ENCODE measurements at places on chromosomes 5 and 9.
A peak's percentile ranks its signal among the peaks of the same experiment; 100 is the strongest.

DNA sequence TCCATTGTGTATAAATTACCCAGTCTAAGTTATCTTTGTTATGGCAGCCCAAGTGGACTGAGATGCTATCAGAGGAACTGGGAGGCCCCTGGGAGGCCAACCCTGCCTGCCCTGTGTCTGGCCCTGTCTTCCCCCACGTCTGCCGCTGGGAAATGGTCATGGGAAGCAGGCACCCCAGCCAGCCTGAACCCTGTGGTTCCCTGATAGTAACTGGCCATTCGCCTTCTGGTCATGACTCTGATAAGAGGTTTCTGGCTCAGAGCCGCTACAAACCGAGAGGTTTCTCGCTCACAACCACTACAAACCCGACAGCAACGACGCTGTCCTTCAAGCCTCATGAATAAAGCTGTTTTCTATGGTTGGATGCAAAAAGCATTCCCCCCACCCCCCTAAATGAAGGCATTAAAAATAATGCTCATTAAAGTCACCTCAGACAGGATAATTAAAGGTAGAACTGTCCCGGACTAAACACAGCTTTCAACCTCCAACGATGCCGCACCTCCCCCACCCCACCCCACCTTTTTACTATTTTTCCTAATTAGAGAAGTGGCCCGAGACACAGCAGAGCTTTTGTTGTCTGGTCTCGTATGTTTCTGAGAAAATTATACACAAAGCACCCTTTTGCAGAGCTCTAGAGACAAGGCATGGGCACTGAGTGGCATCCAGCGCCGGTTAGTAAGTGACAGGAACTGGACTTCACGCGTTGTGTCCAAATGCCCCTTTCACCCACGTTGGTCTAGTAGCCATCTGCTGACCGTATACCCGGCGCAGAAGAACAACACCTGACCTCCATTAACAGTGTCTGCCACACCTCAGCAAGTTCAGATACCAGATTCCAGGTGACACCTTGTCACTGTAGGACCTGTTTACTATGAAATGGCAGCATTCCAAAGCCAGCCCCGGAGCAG lies 140.8 kb downstream of the COL23A1 start:
- peak; percentile 41 for DNase-seq

DNA sequence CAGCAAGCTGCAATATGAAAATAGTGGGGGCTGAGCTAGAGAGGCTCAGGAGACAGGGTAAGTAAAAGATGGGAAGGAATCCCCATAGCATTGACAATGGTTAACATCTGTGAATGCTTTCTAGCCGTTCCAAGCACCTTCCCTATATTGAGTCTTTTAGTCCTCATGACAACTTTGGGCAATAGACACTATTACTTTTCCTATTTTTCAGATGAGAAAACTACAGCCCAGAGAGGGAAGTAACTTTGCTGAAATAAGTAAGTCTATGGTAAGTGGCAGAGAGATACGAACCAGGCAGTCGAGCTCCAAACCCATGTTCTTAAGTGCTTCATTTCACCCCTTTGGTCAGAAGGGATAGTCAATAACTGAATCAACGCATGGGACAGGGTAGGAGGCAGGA lies 94.5 kb downstream of the COL23A1 start:
- DNase-seq = no peak

DNA sequence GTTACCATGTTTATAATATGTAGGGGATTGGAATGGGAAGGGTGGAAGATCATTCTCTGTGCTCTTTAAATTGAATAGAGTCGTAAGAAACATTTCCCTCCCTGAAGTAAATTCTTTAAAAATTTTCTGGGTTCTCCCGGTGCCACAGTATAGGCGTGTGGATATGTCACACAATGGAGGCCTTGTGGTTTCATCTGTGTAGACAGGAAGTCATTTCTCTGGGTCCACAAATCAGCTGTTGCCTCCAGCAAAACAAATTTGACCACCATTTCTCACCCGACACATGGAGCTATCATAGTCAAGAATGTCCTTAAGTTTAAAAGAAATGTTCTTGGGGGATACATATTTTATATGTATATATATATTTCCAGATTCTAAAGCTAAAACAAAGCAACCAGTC lies 17.4 kb downstream of the CEP78 start:
- no peak for DNase-seq

DNA sequence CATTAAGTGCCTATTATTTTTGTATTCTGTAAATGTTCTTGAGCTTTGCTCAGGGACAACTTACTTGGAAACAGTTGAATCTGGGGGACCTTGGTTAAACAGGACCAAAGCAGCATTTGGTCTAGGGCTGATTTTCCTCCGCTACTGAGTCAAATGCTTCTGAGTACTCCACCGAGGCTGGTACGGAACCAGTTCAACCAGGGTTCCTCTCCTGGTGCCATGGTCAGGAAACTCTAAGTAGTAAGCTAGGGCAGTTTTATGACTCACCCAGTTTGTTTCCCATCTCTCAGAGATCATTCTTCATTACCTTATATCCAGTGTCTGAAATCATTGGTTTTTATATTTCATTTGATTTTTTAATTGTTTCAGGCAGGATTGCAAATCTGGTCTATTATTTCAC lies 111.9 kb upstream of the TNFAIP8 start:
- no peak for DNase-seq

- no peak for DNase-seq
Measured at GRCh38 chr5:153895266-153895665, 143.4 kb downstream of the FAM114A2 start.

DNA sequence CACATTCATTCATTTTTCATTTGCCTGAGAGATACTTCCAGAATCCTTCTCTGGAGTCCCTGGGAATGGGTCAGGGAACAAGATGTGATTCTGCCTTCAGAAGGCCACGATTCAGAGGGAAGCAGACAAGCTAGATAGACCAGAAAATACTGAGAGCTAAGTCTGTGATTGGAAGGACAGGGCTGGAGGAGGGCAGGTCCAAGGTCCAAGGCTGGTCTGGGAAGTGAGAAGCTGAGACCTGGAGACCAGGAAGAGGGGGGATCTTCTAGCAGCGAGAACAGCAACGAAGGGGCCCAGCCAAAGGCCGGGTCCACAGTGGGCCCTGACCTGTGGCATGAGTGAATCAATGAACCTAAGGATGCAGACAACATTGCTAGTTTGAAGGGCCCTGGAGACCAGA lies 4.1 kb upstream of the IER5L start:
- DNase-seq = no peak

DNA sequence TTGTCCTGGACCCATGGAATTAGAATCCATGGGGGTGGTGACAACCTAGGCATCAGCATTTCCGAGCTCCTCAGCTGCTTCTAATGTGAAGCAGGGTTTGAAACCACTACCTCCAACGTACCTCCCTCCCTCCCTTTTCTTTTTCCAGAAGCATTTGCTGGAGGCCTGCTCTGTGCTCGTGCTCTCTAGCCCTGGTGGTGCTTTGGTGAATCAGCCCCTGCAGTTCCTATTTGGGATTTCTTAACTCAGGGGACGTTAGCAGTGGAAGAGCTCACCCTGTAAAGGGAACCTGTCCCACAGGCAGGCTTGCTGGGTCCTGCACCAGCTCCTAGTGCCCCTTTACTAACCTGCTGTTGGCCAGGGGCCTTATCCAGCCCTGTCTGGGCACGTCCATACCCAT lies 55.0 kb downstream of the NSG2 start:
- DNase-seq = no peak

- peak; percentile 32 for DNase-seq
Measured at GRCh38 chr9:39588500-39589137, 233.2 kb downstream of the SPATA31A1 start.

DNA sequence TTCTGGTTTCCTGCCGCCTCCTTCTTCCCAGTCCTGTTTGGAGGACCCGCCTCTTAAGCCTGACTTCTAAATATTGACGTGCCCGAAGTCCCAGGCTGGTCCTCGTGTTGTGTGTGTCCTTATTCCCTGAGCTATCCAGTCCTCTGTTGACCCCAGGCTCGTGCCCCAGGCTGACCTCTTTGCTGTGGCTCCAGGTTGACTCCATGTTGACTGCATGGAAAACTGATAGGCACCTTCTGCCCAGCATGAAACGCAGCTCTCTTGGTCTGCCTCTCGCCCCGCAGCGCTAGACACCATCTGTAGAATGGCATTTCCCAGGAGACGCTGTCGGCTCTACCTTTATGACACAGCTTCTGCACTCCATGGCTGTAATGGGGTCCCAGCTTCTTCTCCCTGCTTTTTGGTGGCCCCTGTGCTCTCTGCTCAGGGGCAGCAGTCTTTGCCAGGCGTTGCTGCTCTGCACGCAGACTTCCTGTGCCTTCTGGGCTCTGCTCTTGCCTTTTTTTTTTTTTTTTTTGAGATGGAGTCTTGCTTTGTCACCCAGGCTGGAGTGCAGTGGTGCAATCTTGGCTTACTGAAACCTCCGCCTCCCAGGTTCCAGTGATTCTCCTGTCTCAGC lies 28.4 kb downstream of the EHMT1 start:
- no peak for DNase-seq

- DNase-seq = no peak
Measured at GRCh38 chr9:15305470-15305869, 1.5 kb downstream of the TTC39B start.

- DNase-seq = no peak
Measured at GRCh38 chr9:131013771-131014676, 5.0 kb downstream of the LAMC3 start.

DNA sequence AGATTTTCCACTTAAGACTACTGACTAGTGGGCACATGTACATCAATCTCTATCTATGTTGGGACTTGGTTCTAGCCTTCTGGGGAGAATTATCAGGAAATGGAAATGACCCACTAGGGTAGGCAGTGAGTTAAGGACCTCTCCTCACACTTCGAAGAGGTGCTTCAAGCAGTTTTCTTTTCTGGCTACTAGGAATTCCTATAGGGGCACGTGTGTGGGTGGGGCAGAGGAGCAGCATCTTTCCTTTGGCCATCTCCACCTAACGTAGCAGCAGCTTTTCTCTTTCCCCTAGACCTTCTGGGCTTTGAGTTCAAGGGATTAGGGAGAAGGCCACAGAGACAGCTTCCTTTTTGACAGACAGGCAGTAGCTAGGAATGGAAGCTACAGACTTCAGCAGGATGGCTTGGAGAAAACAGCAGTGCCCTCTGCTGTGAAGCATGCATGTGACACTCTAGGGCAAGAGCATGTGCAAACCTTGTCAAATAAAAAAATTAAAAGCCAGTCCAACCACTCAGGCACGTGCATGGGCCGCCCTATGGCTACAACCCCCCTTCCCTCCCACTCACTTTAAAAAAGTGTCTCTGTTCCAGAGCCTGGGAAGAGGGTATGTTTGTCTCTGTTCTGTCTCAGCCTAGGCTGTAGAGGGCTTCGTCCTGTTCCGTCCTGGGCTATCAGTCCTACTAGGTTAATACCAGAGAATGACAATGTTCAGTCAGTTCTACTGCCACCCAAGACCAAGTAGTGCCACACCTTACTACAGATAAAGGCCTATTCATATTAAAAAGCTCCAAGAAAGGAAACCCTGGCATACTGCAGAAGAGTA lies 8.7 kb upstream of the GFRA3 start:
- peak; percentile 83 for DNase-seq

GRCh38 chr5:155485386-155485785 lies 471.8 kb downstream of the KIF4B start:
- no peak for DNase-seq

- peak; percentile 30 for DNase-seq
Measured at GRCh38 chr9:137028263-137029057, 423 bp upstream of the ABCA2 start.

GRCh38 chr9:121038362-121038761 lies 11.7 kb downstream of the C5 start:
- DNase-seq = no peak

- no peak for DNase-seq
Measured at GRCh38 chr5:92470770-92471169, 1087.7 kb upstream of the ARRDC3 start.

DNA sequence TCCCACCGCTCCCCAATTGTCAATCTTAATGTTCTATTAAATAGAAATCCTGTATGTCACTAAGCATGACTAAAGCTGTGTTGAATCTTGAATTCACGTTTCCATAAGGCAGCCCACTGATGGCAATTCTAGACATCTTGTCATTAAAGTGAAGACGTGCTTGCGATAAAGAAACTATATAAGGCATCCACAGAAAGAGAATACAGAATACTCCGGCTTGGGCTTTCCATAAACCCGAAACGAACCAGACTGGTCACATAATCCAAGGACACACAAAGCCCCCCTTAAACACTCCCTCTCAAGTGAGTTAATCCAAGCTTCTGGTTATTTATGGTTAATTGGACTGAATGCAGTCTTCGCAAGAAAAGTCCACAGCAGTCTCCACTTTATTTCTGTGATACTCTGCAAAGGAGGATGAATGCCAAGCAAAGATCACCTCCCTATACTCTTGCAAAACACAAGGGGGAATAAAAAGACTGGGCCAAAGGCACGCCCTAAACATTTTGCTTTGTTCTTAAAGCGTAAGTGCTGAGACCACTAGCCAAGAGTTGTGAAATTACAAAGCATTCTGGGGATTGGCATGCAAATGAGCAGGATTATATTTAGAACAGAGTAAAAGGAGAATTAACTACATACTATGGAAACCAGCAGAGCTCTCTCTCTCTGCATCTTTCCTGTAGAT lies 54.7 kb downstream of the DPYSL3 start:
- peak; percentile 97 for DNase-seq

DNA sequence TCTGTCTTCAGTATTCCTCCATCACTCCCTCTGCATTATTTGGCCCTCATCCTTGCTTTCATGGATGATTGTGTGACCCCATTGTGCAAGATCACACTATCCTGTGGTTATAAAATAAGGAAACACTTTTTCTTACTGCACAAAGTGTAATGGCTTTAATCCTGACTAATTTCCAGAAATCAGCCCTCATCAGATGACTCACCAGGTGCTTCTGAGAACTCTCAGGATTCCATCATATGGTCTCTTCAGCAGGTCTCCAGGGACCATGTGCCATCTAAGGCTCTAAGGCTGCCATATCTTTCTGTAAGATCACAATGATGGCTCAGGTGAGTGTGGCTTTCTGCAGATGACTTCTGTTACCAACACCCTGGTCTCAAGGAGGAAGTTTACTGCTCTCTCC lies 27.3 kb upstream of the FER start:
- no peak for DNase-seq

- DNase-seq = no peak
Measured at GRCh38 chr9:123322273-123323195, 33.5 kb upstream of the CRB2 start.

DNA sequence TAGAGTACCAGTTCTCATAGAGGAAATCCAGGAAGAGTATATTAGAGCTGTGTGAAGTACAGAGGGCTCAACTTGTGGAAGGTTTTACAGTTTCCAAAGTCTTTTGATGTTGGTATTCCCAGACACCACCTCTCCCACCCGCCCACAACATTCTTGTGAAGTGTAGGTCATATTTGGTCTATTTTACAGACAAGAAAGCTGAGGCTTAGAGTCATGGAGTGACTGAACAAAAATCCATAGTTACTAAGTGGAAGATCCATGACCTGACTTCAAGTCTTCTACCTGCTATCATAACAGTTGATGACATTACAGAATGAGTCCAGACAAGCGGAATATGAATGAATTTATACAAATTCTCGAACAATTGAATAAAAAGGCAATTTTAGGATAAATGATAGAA lies 187.1 kb upstream of the RPS23 start:
- no peak for DNase-seq

DNA sequence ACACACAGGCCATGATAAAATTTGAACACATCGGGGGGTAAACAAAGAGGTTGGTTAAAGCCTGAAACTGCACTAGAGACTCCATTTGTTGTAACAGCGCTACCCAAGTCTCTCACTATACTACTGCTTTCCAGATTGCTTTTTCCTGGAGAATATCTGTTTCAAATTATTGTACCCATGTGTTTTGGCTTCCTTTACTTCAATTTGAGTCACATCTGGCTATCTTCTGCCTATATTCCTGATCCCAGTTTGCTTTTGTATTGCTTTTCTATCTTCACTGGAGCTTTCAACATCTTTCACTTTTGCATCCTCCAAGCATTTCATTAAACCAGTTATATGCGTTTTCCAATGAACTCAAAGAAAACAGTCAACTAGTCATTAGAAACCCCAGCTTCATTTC lies 404.7 kb downstream of the MLLT3 start:
- no peak for DNase-seq
